ENCODE measurements at places on chromosomes 16 and 17.

- DNase-seq: no peak
Observed at GRCh38 chr16:89013111-89013510, 36.1 kb upstream of the CBFA2T3 start.

- DNase-seq: no peak
Observed at GRCh38 chr16:11101283-11101682, 154.7 kb downstream of the SOCS1 start.

GRCh38 chr16:89582614-89583196 is 7.1 kb downstream of the CPNE7 start:
- DNase-seq: no peak

DNA sequence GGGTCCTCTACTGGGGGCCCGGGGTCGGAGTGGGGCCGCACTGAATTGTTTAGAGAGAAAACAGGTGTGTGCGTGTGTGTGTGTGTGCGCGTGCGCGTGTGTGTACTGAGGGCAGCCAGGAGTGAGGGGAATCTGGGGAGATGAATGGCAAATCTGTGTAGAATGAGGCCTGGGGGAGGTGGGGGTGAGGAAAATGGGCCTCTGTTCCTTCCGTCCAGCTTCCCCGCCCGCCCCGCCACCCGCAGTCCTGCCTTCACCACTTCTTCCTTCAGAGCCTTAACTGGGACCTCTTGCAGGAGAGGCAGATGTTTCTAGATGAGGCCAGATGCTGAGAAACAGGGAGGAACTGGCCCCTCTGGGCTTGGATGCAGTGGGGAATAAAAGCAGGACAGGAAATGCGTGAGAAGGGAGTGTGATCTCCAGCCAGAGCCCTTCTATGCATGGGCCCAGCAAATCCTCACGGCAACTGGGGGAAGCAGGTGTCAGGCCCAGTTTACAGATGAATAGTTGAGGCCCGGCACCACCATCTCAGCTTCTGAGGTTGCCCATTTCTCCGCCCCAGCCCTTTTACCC is 29.7 kb upstream of the NGFR start:
- DNase-seq: no peak

GRCh38 chr16:59733321-59733720 is 999.2 kb upstream of the GOT2 start:
- DNase-seq: no peak

- DNase-seq: no peak
Observed at GRCh38 chr17:55427587-55427882, 5.9 kb upstream of the MMD start.

- no peak for DNase-seq
Observed at GRCh38 chr16:78926723-78927210, 673.8 kb downstream of the MAF start.

DNA sequence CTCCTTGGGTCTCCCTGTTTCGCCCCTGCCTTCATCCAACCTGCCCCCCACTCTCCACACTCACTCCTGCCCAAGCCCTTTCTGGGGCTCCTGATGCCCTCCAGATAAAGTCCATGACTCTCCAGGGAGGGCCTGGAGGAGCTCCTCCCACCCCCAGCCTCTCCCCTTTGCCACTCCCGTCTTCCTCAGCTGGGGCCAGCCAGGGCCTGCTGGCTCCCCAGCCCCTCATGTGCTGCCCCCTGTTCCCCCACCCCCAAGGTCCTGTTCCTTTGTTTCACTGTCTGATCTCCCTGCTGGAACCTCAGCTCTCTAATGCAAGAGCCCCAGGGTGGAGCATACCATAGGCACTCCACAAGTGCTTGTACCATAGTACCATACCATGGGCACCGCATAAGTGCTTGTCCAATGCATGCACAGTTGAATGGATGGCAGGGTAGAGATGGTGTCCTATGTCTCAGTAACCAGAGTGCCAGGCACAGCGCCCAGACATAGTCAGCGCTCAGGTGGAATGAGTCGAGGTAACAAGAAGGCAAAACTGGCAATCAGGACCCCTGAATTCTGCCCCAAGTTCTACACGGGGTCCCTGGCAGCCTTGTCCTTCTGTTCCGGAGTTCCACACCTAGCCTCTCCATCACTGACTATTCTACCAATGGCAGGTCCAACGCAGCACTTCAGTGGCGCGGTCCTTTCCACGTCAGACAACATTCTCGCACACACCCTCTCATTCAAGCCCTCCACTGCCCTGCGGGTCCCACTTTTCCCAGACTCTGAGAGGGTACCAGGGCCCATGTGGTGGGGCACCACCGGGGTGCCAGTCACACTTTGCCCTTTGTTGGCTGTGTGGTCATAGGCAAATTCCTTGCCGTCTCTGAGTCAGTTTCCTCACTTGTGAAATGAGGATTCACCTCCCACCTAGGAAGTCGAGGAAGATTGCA is 1.4 kb downstream of the PLCD3 start:
- no peak for DNase-seq

GRCh38 chr16:24853830-24854229 is 8.1 kb downstream of the SLC5A11 start:
- no peak for DNase-seq

- DNase-seq: no peak
Observed at GRCh38 chr16:82007189-82007588, 4.1 kb downstream of the SDR42E1 start.

DNA sequence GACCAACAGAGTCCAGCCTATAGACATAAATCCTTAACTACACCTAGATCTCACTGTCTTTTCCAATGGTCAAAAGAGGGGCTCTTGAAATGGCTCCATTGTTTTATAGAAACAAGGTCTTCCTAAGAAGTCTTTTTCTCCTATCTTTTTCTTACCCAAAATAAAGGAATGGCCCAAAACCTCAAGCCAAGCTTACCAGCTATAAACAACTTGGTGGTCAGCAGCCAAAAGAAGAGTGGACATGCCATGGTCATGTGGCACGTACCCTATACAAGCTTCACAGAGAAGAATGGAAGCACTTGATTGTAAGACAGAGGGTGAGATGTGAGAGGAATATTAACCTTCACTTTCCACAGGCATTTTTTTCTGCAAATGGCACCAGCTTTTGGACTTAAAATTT is 82.1 kb upstream of the GNAO1 start:
- DNase-seq: no peak

GRCh38 chr17:29885031-29885640 is 44.9 kb downstream of the SSH2 start:
- no peak for DNase-seq

DNA sequence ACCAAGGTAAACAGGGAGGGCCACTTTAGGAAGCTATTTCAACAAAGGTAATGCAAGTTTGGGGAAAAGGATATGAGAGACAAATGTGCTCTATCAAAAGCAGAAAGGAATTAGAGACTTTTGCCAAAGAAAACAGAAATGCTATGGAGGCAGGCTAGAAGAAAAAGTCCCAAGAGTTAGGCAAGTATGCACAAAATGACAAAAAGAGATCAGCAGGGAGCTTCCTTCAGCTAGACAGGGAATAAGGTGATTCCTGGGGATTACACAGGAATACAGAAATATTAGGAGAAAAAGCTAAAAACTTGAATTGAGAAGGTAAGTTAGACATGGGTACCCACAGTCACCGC is 2.4 kb downstream of the FXR2 start:
- DNase-seq: no peak

DNA sequence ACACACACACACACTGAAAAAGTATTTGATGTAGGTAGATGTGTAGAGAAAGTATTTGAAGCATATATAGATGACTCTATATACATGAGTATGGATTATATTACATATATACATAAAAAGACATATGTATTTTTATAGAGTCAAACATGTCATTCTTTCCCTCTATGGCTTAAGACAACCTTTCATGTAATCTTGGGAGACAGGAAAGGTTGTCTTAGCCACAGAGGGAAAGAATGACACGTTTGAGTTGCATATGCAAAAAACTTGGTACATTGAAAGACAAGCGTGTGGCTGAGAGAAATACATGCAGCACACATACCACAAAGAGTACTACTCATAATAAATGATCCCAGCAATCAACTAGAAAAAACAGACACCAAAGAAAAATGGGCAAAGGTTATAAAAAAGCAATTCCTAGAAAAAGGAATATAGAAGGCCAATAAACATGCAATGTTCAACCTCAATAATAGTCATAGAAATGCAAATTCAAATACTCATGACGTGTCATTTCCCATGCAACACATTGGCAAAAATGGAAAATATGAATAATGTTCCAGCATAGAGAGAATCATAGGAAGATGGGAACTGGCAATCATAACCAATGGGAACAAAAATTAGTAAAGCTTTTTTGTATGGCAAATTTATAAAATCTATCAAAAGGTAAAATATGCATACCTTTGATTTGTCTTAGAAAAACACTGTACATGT is 69.0 kb downstream of the SPECC1 start:
- DNase-seq: no peak

GRCh38 chr16:67504031-67505021 is 21.0 kb upstream of the AGRP start:
- peak; percentile 34 for DNase-seq

GRCh38 chr16:5450409-5451104 is 353.0 kb upstream of the EEF2KMT start:
- no peak for DNase-seq

GRCh38 chr17:7572338-7572587 is 7.2 kb upstream of the CD68 start:
- DNase-seq: no peak

DNA sequence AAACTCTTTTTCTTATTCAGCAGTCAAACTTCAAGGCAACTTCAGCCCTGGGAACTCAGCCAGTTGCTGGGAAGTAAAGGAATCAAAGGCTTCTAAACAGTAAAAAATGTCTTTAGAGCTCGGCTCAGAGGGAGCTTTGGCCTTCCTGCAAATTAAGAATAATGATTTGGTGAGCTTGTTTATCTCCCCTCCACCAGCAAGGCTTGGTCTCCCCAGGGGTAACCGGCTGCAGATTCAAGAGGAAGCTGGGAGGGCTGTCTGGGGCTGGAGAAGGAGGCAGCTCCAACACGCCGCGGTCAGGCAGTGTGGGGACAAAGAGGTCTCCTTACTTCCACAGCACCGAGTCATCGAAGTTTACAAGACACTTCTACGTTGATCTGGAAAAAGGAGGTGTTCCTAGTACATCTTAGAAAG is 17.7 kb upstream of the DOC2B start:
- no peak for DNase-seq

DNA sequence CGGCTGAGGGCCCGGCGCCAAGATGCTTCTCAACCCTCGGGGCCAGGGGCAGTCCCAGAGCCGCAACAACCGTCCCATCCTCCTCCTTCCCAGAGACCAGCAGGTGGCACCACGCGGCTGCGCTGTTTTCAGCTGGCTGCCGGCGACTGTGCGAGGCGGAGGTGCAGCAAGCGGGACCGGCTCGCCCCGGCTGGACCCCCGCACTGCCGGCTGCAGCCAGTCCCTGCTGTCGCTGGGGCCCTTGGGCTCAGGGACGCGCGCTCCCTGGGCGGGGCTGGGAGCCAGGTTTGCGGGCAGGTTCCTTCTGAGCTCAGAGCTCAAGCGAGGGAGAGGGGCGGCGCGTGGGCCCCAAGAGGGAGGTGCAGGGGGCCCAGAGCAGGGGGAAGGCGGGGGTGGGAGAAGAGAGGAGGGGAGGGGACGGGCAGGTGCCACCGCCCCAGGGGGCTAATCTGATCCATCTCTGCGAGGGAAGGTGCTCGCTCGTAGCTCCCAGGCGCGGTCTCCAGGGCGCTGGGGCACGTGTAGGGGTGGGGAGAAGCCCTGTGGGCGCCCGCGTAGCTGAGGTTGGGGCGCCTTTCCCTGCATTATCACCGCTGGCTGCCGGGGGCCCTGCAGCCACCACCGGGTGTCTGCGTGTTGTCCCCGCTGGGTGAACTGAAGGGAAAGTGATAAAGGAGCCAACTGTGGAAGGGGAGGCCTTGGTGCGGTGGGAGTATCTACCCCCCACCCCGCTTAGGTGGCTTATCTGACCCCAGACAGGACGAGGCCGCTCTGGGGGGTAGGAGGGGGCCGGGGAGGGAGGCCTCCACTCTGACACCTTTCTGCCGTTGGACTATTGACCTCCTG is 24.2 kb downstream of the STAT5A start:
- DNase-seq: peak; percentile 75

DNA sequence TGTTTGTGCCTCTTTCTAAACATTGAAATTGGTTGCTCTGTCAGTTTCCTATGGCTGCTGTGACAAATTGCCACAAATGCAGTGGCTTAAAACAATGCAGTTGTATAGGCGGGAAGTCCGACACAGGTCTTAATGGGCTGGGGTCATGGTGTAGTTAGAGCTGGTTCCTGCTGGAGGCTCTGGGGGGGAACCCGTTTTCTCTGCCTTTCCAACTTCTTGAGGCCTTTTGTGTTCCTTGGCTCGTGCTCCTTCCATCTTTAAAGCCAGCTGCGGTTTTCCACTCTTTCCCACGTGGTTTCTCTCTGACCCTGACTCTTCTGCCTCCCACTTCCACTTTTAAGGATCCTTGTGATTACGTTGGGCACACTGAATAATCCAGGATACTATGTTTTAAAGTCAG is 12.5 kb downstream of the EPN2 start:
- DNase-seq: no peak

DNA sequence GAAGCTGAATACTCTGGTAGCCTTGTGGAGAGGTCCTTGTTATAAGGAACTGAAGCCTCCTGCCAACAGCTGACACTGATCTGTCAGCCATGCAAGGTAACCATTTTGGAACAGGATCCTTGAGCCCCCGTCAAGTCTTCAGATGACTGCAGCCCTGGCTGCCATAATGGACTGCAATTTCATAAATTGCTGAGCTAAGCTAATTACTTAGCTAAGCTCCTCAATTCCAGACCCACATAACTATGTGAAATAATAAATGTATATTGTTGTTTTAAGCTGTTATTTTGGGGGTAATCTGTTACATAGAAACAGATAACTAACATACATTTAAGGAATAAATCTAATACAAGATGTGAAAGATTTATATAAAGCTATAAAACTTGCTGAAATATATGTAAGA is 16.6 kb downstream of the ADAT1 start:
- no peak for DNase-seq

DNA sequence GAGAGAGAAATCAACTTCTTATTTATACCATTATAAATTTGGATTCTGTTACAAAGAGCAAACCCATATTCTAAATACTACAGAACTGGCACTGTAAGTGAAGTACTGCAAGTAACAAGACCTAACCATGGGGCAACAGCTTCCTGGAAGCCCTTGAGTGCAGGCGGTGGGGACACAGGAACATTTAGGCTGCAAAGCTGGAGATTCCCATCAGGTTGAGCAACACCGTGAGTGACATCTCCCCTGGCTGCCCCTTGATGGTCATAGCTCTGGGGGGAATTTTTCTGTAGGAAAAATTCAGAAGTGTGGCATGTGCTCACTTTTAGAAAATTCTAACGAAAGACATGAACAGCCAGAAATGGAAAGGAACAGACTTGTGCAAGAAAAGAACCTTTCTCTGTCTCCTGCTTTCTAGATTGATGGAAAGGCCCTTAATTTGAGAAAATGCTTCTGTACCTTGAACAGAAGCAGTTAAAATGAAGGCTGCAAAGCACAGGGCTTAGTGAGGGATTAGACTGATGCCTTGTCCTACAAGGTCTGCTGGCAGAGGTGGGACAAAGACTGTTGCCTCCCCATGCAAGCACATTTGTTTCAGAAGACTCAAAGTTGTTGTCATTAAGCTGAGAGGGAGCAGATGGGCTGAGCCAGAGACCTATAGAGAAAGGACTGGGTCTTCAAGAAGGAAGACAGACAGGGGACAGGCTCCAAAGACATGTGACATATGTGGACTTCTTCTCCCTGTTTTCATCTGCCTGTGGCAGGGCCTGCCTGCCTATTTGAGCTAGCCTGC is 380.8 kb downstream of the SLC39A11 start:
- no peak for DNase-seq

Data from activated CD4-positive, alpha-beta T cell treated with anti-CD3 and anti-CD28 coated beads, Interleukin-2, amount 50 U/mL, for 1 hour (primary cell).